ENCODE measurements at places on chromosomes 5 and 9.

DNA sequence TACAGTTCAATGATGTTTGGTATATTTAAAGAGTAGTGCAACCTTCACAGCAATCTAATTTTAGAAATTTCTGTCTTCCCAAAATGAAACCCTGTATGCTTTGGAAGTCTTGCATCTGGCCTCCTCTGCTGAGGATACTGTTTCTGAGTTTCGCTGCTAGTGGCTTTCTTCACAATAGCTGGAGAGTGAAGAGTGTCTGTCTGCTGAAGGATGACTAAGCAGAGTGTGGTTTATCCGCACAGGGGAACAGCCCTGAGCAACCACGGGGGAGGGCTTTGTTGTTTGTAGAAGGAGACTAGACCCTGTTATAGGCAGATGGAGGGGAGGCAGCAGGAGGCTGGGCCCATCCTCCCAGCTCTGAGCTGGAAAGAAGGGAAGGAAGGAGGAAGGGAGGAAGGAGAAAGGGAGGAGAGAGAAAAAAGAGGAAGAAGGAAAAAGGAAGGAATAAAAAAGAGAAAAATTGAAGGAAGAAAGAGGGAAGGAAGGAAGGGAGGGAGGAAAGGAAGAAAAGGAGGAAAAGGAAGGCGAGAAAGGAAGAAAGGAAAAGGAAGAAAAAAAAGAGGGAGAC, 10.5 kb upstream of the IRX2 start:
- no peak for DNase-seq

DNA sequence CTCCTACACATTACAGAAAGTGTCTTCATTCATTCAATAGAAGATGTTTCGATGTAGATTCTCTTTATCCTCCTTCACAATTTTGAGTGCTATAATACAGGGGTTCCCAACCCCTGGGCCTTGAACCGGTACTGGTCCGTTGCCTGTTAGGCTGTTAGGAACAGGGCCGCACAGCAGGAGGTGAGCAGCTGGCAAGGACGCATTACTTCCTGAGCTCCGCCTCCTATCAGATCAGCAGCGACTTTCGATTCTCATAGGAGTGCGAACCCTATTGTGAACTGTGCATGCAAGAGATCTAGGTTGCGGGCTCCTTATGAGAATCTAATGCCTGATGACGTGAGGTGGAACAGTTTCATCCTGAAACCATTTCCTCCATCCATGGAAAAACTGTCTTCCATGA, 153.0 kb upstream of the SMC2 start:
- DNase-seq, result no peak

- no peak for DNase-seq
Observed at GRCh38 chr5:87120518-87121303, 147.0 kb upstream of the RASA1 start.

- no peak for DNase-seq
Observed at GRCh38 chr5:138573223-138573622, 2.0 kb downstream of the HSPA9 start.

DNA sequence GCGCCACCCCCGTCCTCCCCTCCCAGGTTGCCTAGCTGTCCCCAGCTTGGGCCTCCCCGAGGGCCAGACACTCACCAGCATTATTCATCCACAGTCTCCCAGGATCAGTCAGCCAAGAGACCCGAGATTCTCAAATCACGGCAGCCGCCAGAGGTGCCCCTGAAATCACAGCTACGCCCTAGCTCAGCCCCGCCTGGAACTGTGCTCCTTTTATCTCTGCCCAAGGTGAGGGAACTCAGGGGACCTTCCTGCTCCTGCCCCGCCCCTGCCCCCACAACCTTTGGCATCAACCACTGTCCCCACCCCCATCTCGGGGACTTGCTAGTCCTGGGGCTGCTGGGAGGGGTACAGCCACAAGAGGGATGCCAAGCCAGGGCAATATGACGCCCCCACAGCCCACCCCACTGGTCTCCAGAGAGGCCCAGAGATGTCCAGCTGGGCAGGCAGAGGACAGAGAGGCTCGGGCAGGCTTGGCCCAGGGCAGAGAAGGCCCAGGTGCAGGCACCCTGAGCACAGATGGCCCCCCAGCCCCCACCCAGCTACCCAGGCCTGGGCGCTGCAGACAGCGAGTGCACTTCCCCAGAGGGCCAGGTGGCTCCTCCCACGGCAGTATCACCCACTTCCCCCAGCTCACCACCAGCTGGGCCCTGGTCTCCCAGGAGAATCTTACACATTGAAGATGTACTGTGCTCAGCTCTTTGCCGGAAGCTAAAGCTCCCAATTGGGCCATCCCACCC, at the start of gene FUT7:
Gene FUT7, minus strand, starts transcription at position 185 of the 737 bp plus-strand sequence. Its CDS starts 97 bp downstream, at position 88.
- DNase-seq, result no peak

GRCh38 chr5:151596828-151597539, 5.9 kb upstream of the FAT2 start:
- DNase-seq, result no peak

GRCh38 chr5:29005386-29005785, 1967.0 kb upstream of the CDH9 start:
- no peak for DNase-seq

- no peak for DNase-seq
Observed at GRCh38 chr5:17255471-17256021, 38.1 kb downstream of the BASP1 start.

- no peak for DNase-seq
Observed at GRCh38 chr9:32004431-32005076, 379.9 kb upstream of the ACO1 start.

- no peak for DNase-seq
Observed at GRCh38 chr5:145497052-145497451, 338.1 kb downstream of the PRELID2 start.

DNA sequence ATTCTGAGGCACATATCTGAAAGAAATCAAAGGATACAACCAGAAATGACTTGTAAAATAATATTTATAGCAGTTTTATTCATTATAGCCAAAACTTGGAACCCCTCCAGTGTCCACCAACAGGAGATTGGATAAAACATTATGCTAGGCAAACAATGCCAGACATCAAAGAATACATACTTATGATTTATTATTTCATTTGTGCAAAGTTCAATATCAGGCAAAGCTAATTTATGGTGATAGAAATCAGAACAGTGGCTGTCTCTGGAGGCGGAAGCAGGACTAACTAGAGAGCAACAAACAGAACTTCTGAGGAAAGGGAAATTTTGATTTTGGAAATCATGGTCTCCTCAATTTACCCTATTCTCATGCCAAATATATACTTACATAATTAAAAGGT, 193.1 kb downstream of the ICE1 start:
- no peak for DNase-seq

DNA sequence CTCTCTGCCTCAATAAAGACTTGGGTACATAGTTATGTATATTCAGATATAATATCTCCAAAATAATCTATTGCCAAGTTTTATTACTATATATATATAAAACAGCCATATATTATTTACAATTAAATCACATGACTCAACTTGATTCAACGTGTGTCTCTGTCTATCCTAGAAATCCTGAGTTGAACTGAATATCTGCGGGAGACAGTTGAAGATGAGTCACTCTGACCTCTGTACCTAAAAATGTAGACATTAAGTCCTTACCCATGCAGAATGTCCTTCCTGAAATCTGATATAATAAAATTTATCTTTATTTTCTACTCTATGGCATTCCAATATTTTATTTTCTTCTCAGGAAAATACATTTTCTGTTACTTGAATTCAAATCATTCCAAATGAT, 218.2 kb upstream of the PRDM9 start:
- DNase-seq, result no peak

GRCh38 chr5:176167800-176168199, 70.4 kb upstream of the SIMC1 start:
- no peak for DNase-seq

DNA sequence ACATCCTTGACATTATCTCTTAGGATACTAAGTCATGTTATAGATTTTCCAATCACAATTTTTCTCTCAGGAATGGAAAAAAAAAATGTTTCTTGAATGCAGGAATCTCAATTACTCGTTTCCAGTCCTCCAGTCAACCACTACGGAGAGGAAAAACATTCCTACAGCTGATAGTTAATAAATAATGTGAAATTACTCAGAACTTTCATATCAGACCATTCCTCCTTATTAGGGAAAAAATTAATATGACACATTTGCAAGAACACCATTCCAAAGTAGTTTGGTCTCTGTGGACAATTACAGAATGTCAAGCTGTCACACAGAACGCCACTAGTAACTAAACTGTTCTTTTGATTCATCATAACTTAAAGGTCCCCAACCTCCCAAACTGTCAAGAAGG, 31.5 kb downstream of the MED27 start:
- DNase-seq, result no peak

GRCh38 chr9:71675857-71676165, 92.5 kb downstream of the CEMIP2 start:
- no peak for DNase-seq

GRCh38 chr9:132894346-132894745, 15.6 kb downstream of the SPACA9 start:
- DNase-seq, result no peak

- no peak for DNase-seq
Observed at GRCh38 chr9:120892748-120893610, 16.0 kb upstream of the PHF19 start.

GRCh38 chr9:20815923-20816703, 132.1 kb downstream of the FOCAD start:
- DNase-seq, result no peak

- no peak for DNase-seq
Observed at GRCh38 chr9:127693143-127693542, 13.6 kb upstream of the CFAP157 start.

Data from stimulated activated CD4-positive, alpha-beta T cell treated with anti-CD3 and anti-CD28 coated beads, Interleukin-1b, Interleukin-23, amount 100 ng/mL, for 1 hour (primary cell).